ENCODE measurements at places on chromosomes 6 and 20.

- DNase-seq: no peak
These were observed 12.9 kb downstream of the MAPK13 start for GRCh38 chr6:36142971-36143838.

- DNase-seq: no peak
These were observed 1.9 kb downstream of the RRBP1 start for GRCh38 chr20:17679941-17680835.

GRCh38 chr6:128520436-128521281, at the start of gene PTPRK:
Gene PTPRK, minus strand, starts transcription at chr6:128520599. Its CDS starts 241 bp downstream, at chr6:128520358.
- peak; percentile 80 for DNase-seq

- DNase-seq: no peak
These were observed 83.3 kb downstream of the SMPDL3A start for GRCh38 chr6:122872311-122872710.

GRCh38 chr6:135141728-135142127, 39.4 kb upstream of the MYB start:
- no peak for DNase-seq

GRCh38 chr6:129632172-129632613, 77.8 kb downstream of the ARHGAP18 start:
- DNase-seq: no peak

DNA sequence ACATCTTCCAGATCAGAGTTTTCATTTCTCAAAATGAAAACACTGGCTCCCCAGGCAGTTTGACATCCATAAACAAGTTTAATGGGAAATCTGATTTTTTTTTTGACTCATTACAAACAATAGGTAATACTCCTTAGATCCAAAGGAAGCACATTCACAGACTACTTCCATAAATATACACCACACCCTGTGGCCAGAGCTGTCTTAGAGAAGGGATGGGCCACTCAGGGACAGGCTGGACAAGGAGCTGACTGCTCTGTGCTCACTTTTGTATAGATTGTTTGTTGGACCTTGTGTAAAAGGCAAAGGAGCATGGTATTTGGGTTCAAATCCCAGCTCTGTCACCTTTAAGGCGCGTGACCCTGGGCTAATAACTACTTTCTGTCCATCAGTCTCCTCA, 12.8 kb upstream of the DDO start:
- no peak for DNase-seq

- no peak for DNase-seq
These were observed 111.9 kb downstream of the FOXO3 start for GRCh38 chr6:108672641-108673040.

DNA sequence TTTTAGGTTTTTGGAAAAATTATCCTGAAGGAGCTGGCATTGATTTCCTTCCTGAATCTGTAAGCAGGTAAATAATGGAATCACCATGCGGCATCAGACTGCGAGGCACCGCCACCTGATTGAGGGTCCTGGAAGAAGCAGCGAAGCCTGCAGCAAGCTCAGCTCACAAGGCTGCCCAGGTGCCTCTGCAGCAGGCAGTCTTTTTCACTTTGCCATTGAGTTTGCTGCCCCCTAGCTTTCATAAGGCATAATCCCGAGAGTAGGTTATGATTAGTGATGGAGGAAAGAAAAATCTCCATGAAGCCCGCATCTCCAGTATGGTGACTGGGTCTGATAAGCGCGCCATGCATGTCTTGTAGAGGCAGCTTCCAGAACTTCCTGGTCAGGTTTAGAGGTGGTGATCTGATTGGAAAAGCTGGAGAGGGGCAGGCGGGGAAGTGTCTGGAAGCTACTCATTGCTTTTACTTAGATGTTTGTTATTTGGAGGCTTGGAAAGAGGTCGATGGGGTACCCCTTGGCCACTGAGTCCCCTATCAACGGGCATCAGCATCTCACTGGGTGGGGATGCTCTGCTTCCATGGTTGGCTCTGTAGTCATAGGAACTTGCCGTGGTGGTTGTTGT, 26.7 kb downstream of the IYD start:
- no peak for DNase-seq

Data from stimulated activated CD4-positive, alpha-beta T cell treated with anti-CD3 and anti-CD28 coated beads, Interleukin-1b, Interleukin-23, amount 100 ng/mL, for 1 hour (primary cell).